Breast epithelium (tissue), 4 donors: ENCODE measurements at places on chromosomes 12 and 14. TPM values are rescaled to one million over a fixed set of nuclear protein-coding genes. Genes with fewer than 3 reads are reported as not detected.

The NPC2 gene
- total RNA-seq, result 277 TPM

The FOXN4 gene
- total RNA-seq, result not detected

The FLVCR2 gene
- total RNA-seq, result 4.6 TPM

The HCAR2 gene
- 6.4 TPM for total RNA-seq

The MDGA2 gene
- total RNA-seq, result not detected

The CHGA gene
- total RNA-seq, result not detected
